AG04450 (cell line): ENCODE measurements at places on chromosomes 7 and 10.

DNA sequence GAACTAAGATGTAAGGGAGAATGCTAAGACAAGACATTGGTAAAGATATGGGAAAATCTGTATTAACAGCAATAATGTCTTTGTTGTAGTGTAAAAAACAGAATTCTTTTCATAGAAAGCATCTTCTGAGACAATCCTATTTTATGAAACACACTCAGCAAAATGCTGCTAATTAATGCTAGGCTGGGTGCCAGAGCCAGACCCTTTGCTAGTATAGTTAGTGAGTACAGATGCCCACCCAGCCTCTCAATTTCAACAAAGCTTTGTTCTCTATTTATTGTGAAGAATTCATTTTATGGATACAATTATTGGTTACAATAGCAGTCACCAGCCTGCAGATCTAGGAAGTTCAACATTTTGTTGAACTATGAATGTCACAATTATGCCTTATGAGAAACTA lies 131.0 kb downstream of the SEM1 start:
- no peak for DNase-seq

DNA sequence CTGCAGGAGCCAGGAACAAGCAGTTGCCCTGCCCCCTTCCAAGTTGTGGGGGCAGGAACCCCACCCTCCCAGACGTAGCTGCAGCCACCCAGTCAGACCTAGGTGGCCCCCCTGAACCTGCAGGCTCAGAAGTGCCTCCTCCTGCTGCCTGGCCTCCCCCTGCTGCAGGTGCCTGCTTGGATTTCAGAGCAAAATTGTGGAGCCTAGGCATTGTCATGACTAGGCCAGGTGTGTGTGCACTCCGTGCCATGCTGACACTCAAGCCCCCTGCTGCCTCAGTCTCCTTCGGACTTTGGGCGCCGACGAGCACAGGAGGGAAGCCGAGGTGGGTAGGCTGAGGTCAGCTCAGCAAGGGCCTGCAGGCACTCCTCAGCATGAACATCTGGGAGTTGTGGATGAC lies 733.9 kb upstream of the ZWINT start:
- DNase-seq = no peak

- no peak for DNase-seq
Measured at GRCh38 chr10:70599791-70600190, 2.8 kb downstream of the PRF1 start.

GRCh38 chr10:27426948-27427467 lies 77.1 kb upstream of the RAB18 start:
- no peak for DNase-seq

DNA sequence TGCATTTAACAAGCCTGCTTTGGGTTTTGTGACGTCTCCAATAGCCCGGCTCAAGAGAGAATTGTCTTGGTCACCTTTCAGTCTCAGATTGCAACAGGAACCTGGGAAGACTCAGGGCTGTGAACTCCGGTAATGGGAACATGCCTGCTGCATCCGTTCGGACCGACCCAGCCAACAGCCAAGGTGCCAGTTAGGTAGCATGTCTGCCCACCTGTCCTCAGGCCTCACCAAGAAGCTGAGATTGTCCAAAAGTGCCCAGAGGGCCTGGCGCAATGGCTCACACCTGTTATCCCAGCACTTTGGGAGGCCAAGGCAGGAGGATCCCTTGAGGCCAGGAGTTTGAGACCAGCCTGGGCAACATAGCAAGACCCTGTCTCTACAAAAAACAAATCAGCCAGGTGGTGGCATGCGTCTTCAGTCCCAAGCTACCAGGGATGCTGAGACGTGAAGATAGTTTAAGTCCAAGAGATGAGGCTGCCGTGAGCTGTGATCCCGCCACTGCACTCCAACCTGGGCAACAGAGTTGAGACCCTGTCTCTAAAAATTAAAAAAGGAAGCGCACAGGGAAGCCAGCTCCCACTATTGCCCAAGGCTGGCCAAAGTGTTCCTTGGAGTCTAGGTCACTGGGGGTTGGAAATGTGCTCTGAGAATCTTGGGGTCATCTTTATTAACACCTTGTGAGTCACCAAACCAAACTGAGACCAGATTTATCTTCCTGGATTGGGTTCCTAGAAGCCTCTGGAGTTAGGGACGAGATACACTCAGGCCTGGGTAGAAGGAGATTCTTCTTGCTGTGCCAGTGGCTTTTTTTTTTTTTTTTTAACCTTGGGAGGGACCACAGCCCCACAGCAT lies 26.9 kb downstream of the BAG3 start:
- no peak for DNase-seq

DNA sequence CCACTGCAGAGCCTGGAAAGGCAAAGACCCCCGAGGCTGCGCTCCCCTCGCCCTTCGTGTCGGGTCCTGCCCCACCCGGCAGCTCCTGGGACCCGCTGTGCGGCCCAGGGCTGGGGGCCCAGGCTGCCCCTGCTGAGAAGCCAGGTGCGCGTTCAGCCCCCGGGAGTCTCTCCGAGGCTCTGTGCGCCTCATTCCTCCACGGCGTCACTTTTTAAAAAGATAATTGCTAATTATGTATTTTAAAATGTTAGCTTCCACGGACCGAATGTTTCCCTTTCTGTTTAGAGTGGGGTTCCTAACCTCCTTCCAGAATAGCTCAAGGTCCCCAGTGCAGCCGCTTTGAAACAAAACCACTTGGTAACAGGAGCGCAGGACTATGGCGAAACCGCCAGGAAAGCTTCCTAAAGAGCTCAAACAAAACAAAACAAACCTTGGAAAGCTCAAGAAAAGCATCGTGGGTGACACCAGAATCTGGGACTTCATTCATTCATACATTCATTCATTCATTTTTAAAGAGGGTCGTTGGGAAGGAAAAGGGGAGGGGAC lies 45.6 kb downstream of the PDIA4 start:
- no peak for DNase-seq

GRCh38 chr10:70677620-70678249 lies 5.4 kb downstream of the ADAMTS14 start:
- DNase-seq = no peak

DNA sequence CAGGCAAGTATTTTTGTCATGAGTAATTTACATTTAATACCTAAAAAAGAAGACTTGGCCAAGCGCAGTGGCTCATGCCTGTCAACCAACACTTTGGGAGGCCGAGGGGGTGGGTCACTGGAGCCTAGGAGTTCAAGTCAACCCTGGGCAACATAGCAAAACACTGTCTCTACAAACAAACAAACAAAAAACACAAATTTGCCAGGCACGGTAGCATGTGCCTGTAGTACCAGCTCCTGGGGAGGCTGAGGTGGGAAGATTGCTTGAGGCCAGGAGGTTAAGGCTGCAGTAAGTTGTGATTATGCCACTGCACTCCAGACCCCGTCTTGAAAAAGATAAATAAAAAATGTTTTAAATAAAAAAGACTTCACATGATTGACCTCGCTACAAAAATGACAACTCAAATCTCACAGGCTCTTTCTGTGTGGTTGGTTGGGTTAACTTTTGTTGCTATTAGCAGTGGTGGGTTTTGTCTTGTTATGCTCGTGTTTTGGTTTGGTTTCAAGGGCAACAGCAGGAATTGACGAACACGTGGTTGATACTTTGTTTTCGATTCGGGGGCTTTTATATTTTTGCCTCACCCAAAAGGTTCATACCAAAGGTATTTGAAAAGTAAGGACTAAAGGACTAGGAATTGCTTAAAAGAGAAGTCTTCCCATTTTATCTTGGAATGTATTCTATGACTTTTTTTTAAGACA lies 227.2 kb upstream of the MKLN1 start:
- no peak for DNase-seq

DNA sequence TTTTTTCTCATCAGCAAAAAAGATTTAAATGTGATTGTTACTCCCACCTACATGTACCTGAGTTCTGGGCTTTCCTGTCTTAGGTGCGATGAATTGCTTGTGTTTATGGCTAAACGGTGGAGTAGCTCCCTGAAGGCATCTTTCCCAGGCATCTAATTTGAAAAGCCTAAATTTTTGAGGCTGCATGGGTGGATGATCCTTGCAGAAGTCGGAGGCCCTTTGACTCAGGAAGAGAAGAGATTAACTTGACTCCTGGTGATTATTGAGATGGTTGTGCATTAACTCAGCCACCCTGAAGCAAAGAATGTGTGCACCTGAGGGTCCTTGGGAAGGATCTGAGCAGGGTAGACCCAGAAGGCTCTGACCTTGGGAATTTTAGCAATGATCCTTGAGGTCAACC lies 155.6 kb upstream of the SEMA3C start:
- no peak for DNase-seq

- no peak for DNase-seq
Measured at GRCh38 chr7:44396496-44396895, 71.1 kb upstream of the CAMK2B start.

GRCh38 chr7:25109276-25109675 lies 15.8 kb downstream of the CYCS start:
- DNase-seq = no peak

DNA sequence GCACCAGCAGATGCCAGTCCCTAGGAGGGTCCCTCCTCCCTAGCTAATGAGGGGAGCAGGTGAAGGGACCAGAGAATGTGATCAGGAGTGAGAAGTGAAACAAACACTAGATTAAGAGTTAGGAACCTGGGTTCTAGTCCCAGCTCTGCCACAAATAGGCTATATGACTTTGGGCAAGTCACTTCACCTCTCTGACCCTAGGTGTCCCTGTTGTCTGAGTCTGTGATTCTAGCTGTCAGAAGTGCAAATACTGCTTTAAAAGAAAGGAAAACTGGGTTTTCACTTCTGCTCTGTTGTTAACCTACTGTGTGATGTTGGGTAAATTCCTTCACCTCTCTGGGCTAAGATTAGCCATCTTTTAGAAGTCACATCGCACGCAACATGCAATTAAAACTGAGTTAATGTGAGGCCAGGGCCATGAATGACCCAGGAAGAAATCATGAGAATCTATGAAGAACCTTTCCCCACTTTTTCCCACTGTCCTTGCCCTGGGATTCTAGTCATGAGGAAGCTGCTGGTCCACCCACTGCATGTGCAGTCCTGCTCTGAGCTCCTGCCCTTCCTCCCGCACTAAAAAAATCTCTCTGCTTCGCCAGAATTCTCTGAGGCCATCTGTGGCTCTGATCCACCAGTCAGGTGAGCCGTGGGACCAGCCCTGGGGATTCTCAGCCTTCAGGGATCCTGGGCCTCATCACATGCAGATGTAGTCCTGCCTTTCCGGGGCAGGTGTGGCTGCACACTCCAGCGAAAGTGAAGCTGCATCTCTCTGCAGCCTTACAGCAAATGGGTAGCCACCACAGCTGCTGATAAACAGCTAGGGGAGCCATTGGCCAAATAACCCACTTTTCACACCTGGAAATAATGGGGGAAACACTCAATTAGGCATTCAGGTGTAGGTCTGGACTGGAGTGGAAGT lies 181.7 kb downstream of the PLXNA4 start:
- DNase-seq = no peak

GRCh38 chr7:87858417-87859100 lies 17.6 kb downstream of the SLC25A40 start:
- no peak for DNase-seq
